ENCODE measurements at places on chromosomes 1 and 21. TPM values are rescaled to one million over a fixed set of nuclear protein-coding genes. Genes with fewer than 3 reads are reported as not detected.

- no peaks in the 10 kb centered on the region for H3K27me3 ChIP-seq
- no peak overlapping the region for H3K27ac ChIP-seq
- no peak for DNase-seq
- no peak overlapping the region for H3K4me3 ChIP-seq
- no peaks in the 10 kb centered on the region for H3K36me3 ChIP-seq
- peaks cover 16% of the 10 kb centered on the region for H3K4me1 ChIP-seq
Observed at GRCh38 chr1:64692911-64693310, 52.0 kb upstream of the RAVER2 start.

DNA sequence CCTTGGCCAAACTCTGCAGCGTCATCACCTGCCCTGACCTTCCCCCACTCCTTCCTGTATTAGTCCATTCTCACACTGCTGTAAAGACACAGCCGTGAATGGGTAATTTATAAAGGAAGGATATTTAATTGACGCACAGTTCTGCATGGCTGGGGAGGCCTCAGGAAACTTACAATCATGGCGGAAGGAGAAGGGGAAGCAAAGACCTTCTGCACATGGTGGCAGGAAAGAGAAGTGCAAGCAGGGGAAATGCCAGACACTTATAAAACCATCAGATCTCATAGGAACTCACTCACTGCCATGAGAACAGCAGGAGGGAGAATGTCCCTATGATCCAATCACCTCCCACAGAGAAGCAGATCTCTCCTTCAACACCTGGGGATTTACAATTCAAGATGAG, 408.5 kb downstream of the PTPRU start:
- H3K4me3 ChIP-seq, result no peak overlapping the region
- no peaks in the 10 kb centered on the region for H3K27me3 ChIP-seq
- H3K4me1 ChIP-seq, result no peaks in the 10 kb centered on the region
- DNase-seq, result no peak
- no peak overlapping the region for H3K27ac ChIP-seq

DNA sequence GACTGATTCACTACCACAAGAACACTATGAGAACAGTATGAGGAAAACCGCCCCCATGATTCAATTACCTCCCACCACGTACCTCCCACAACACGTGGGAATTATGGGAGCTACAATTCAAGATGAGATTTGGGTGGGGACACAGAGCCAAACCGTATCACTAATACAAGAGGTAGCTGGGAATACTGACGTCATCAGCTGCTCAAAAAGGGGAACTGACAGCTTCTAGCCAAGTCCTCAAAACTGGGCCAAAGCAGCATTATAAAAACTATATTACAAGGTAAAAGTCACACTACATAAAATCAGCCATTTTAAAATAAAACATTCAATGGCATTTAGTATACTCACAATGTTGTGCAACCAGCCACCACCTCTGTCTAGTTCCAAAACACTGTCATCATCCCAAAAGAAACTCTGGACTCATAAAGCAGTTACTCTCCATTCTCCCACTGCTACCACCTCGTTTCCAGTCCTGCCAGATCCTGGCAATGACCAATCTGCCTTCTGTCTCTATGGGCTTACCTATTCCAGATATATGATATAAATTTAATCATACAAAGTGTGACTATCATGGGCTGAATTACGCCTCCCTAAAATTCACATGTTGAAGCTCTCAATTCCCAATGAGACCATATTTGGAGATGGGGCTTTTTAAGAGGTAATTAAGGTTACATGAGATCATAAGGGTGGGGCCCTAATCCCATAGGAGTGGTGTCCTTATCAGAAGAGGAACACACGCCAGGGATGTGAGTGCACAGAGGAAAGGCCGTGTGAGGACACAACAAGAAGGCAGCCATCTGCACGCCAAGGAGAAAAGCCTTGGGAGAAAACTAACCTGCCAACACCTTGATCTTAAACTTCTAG, 192.1 kb downstream of the SETD4 start:
- no peak overlapping the region for H3K27ac ChIP-seq
- DNase-seq, result no peak
- H3K36me3 ChIP-seq, result no peaks in the 10 kb centered on the region
- H3K4me3 ChIP-seq, result no peak overlapping the region

DNA sequence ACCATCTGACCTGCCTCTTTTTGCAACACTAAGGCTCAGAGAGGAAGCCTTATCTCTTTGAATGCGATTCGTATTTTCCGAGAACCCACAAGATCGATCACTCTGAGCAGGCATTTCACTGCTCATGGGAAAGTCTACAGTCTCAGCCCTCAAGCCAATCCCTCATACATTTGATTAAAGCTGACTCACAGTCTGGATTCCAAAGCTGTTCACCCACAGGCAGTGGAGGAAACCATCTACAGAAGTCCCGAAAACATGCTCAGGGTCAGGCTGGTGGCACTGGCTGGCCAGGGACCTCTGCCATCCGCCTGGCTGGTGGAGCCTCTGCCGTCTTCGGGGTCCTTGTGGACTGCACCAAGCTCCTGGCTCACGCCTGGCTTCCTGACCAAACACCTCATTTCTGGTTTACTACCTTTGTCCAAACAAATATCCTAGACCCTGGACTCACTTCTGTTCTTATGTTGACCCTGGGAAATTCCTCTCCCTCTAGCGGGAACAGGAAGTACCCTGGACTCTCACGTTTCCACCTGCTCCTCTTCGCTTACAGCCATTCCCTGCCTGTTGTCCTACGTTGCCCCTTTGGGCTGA, 650.0 kb downstream of the SMYD3 start:
- H3K4me3 ChIP-seq, result no peak overlapping the region
- no peaks in the 10 kb centered on the region for H3K27me3 ChIP-seq
- no peak overlapping the region for H3K27ac ChIP-seq
- H3K36me3 ChIP-seq, result no peaks in the 10 kb centered on the region

- no peaks in the 10 kb centered on the region for H3K36me3 ChIP-seq
- no peaks in the 10 kb centered on the region for H3K27me3 ChIP-seq
- H3K4me1 ChIP-seq, result no peaks in the 10 kb centered on the region
- H3K4me3 ChIP-seq, result no peak overlapping the region
- DNase-seq, result no peak
Observed at GRCh38 chr1:93770640-93771039, 89.0 kb upstream of the BCAR3 start.

DNA sequence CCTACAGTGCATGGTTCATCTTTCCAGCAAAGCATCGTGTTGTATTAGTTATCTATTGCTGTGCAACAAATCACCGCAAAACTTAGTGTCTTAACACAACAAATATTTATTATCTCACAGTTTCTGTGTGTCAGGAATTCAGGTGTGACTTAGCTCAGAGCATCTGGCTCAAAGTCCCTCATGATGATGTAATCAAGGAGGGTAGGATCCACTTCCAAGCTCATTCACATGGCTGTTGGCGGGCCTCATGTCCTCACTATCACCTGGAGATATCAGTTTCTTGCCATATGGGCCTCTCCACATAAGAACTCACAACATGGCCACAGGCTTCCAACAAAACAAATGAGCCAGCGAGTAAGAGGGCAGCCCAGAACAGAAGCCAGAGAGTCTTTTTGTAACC, 135.6 kb upstream of the GJB5 start:
- DNase-seq, result no peak
- no peak overlapping the region for H3K27ac ChIP-seq
- no peak overlapping the region for H3K4me3 ChIP-seq

- H3K4me3 ChIP-seq, result no peak overlapping the region
- H3K27ac ChIP-seq, result no peak overlapping the region
- H3K36me3 ChIP-seq, result no peaks in the 10 kb centered on the region
- no peak for DNase-seq
- no peaks in the 10 kb centered on the region for H3K4me1 ChIP-seq
Observed at GRCh38 chr1:17569200-17570139, 30.0 kb downstream of the ARHGEF10L start.

- H3K27ac ChIP-seq, result no peak overlapping the region
- no peak overlapping the region for H3K4me3 ChIP-seq
- peak; percentile 59 for DNase-seq
- H3K36me3 ChIP-seq, result no peaks in the 10 kb centered on the region
- H3K27me3 ChIP-seq, result no peaks in the 10 kb centered on the region
Observed at GRCh38 chr1:62144238-62144831, 50.3 kb upstream of the L1TD1 start.

Gene CHODL
- not detected for total RNA-seq

Gene PLD5
- total RNA-seq, result not detected

Gene MED8
- total RNA-seq, result 45.6 TPM

Gene MCM3AP
- 115 TPM for total RNA-seq
